Cardiac fibroblast (primary cell): ENCODE measurements at places on chromosomes 4 and X.

DNA sequence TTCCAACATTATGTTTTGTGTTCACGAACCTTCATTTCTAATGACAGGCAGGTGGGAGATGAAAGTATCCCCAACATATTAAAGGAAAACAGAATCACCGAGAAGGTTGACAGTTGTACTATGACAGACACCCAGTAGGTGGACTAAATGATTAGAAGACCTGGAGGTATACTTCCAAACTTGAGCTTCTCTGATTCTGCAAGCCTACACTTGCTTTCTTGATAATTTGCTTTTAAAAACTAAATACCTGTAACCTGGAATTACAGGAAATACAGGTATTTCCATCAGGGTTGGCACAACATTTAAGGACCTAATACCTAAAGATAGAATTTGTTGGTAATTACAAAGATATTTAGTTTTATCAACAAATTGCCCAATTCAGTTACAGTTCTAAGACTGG, 43.4 kb downstream of the C4orf51 start:
- DNase-seq: no peak

- peak; percentile 0 for DNase-seq
Measured at GRCh38 chrX:107272431-107272921, 66.1 kb downstream of the DNAAF6 start.

GRCh38 chr4:147430111-147430510, 50.8 kb upstream of the EDNRA start:
- no peak for DNase-seq

DNA sequence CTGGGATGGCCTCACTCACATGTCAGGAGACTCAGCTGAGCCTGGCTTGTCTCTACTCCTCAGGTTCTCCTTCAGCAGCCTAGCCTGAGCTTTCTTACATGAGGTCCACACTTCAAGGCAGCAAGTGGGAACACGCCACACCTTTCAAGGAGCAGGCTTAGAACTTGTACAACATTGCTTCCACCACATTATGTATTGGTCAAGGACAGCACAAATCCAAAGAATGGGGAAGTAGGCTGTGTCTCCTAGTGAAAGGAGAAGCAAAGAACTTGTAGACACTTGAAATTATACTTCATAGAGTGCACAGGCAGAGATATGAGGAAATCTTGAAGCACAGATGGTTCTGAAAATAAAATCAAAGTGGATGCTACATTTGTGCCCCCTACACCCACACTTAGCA, 120.9 kb upstream of the NOCT start:
- DNase-seq: no peak

- peak; percentile 84 for DNase-seq
Measured at GRCh38 chr4:86895692-86896488, 3.7 kb upstream of the C4orf36 start.

GRCh38 chr4:650461-650860, 23.6 kb downstream of the ATP5ME start:
- no peak for DNase-seq

DNA sequence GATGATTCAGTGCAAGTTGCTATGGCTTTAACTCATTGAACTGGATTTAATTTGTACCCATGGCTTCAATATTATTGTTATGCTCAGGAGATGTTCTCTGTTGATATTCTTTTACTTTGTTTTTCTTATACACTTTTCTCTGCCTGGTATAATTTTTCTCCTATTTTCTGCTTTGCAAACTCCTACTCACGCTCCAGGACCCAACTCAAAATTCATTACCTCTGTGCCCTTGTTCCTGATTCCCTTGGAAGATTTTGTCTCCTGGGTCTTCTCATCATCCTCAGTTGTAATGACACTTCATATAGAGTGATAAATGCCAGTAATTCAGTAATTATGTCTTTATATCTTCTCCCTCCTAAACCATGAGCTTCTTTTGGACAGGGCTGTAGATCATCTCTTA, 259.9 kb upstream of the JADE1 start:
- DNase-seq: no peak

DNA sequence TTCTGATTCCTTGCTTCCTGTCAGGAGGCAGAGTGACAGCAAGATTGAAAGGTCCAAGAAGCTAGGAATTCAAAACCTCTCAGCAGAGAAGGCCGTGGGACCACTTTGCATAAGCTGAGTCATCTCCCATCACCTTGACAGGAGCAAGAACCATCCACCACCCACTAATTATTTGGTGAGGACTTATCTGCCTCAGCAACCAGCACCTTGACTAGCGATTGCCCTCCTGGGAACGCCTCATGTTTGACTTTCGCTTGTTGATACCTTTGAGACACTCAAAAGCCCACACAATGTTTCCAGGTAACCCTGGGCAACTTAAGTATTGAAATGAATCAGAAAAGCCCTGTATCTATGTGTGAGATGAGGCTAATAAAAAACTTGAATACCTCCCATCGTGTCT, 233.5 kb upstream of the GYPA start:
- DNase-seq: no peak

DNA sequence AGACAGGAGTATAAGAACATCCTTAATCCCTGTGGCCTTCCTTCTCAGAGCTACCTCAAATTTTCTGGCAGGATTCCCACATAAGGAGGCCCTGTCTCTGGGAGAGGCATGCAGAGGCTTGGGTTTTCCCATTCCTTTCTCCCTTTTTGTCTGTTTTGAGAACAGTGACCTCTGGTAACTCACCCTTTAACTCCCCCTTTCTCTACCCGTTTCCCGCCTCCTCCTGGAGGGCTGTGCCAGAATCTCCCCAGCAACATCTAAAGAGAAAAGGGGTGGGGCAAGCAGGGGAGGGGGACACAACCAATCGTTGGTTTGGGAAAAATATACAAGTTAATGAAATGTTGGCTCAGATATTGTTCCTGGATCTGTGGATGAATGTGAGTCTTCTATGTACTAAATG, 303.7 kb upstream of the IRS4 start:
- no peak for DNase-seq

DNA sequence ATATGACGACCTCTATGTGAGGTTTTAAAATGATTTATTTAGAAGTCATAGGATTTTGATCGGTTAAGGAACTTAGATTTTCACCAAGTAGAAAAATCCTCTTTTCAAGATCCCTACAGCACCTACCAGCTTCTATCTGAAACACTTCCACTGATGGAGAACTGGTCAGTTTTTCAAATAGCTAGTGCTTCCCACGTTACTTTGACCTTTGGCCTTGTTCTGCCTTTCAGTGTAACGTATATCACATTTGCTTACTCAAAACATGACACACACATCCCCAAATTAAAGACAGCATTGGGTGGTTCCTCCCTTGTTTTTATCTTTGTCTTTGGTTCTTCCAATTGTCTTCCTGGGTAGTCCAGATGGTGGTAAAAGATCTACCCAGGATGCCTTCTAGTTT, 6.6 kb downstream of the LNX1 start:
- no peak for DNase-seq

DNA sequence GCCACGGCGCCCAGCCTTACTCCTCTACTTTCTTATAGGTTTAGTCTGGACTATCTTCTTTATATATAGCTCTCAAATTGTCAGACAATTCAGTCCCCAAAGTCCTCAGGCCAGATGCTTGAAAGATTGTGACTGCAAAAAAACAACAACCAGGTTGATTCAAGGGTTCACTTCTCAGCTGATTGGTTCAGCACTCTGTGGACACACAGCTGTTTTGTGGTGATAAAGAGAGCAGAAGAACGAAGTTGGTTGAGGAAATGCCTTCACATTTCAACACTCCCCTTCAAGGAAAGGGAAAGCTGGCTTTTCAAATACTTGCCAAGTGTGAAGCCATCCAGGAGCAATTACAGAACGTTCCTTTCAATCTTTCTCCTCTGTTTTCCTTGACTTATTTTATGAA, 166.8 kb downstream of the SHROOM3 start:
- DNase-seq: peak; percentile 67

- peak; percentile 53 for DNase-seq
Measured at GRCh38 chrX:66684196-66684595, 45.3 kb upstream of the EDA2R start.

GRCh38 chr4:158005021-158005420, 167.8 kb downstream of the GASK1B start:
- no peak for DNase-seq
